ENCODE measurements at places on chromosomes 5 and 9. TPM values are rescaled to one million over a fixed set of nuclear protein-coding genes. Genes with fewer than 3 reads are reported as not detected.

- H3K4me3 ChIP-seq, result no peak overlapping the region
- DNase-seq, result no peak
- H3K4me1 ChIP-seq, result no peaks in the 10 kb centered on the region
- no peak overlapping the region for H3K27ac ChIP-seq
- H3K27me3 ChIP-seq, result no peaks in the 10 kb centered on the region
- H3K36me3 ChIP-seq, result no peaks in the 10 kb centered on the region
Measured at GRCh38 chr5:104702212-104702611, 1139.6 kb upstream of the NUDT12 start.

- no peak overlapping the region for H3K4me3 ChIP-seq
- peaks cover 19% of the 10 kb centered on the region for H3K4me1 ChIP-seq
- H3K27me3 ChIP-seq, result no peaks in the 10 kb centered on the region
Measured at GRCh38 chr9:116372081-116372673, 218.6 kb downstream of the PAPPA start.

- H3K4me1 ChIP-seq, result peaks cover 93% of the 10 kb centered on the region
- peaks cover 25% of the 10 kb centered on the region for H3K36me3 ChIP-seq
- DNase-seq, result no peak
- peak overlapping the region; percentile 60 for H3K27ac ChIP-seq
Measured at GRCh38 chr5:149517461-149518122, 33.6 kb downstream of the CSNK1A1 start.

- peaks cover 6% of the 10 kb centered on the region for H3K4me1 ChIP-seq
- H3K27ac ChIP-seq, result no peak within 1 kb of the TSS
- H3K36me3 ChIP-seq, result no peaks in the 10 kb centered on the region
- H3K4me3 ChIP-seq, result peak within 1 kb of the TSS; percentile 70
Measured at GRCh38 chr5:7850395-7851239, at the start of gene CFAP90. Gene CFAP90 (minus strand): TSS chr5:7851133. CDS start chr5:7851021, 112 bp downstream.

The FCN1 gene
- 0.82 TPM for total RNA-seq

The CEL gene
- 0.84 TPM for total RNA-seq

The QRFP gene
- total RNA-seq, result not detected

- DNase-seq, result no peak
- H3K4me3 ChIP-seq, result no peak overlapping the region
- H3K36me3 ChIP-seq, result no peaks in the 10 kb centered on the region
- H3K4me1 ChIP-seq, result no peaks in the 10 kb centered on the region
Measured at GRCh38 chr9:90423661-90424193, 218.9 kb downstream of the DIRAS2 start.

- H3K36me3 ChIP-seq, result no peaks in the 10 kb centered on the region
- DNase-seq, result no peak
- no peaks in the 10 kb centered on the region for H3K4me1 ChIP-seq
- no peaks in the 10 kb centered on the region for H3K27me3 ChIP-seq
- no peak overlapping the region for H3K4me3 ChIP-seq
- no peak overlapping the region for H3K27ac ChIP-seq
Measured at GRCh38 chr5:180323160-180323559, 30.0 kb downstream of the GFPT2 start.

- no peaks in the 10 kb centered on the region for H3K27me3 ChIP-seq
- DNase-seq, result no peak
- H3K4me1 ChIP-seq, result no peaks in the 10 kb centered on the region
Measured at GRCh38 chr9:86486891-86487837, 133.0 kb upstream of the TUT7 start.
